ENCODE measurements at places on chromosomes 16 and 17. TPM values are rescaled to one million over a fixed set of nuclear protein-coding genes. Genes with fewer than 3 reads are reported as not detected.

- no peak for DNase-seq
Measured at GRCh38 chr16:15581127-15581815, 61.7 kb downstream of the MARF1 start.

DNA sequence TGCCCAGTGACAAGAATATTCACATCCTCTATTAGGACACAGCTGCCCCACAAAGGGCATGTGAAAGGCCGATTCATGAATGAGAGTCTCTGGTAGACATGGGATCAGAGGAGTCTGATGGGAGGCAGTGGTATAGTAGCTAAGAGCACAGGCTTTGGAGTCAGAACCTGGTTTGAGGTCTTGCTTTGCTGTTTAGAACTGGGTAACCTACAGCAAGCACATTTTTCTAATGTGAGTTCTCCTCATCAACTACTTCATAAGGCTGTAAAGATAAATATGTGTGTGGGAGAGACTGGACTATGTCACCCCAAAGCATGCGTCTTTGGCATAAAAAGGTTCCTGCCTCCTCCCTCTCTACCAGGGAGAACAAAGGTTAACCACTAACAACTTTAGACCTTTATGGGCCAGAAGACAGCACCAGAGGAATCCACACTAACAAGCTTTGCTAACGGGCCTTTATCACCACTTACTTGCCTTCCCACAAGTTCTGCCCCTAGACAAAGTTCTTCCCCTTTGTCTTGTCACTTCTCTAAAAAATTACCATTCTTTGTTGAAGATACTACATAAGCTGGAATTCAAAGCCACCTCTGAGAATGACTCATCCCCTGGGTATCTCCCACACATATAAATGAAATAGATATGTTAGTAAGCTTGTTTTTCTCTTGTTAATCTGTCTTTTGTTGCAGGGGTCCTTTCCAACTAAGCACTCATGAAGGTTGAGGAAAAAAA, 21.1 kb downstream of the CDR2 start:
- no peak for DNase-seq

DNA sequence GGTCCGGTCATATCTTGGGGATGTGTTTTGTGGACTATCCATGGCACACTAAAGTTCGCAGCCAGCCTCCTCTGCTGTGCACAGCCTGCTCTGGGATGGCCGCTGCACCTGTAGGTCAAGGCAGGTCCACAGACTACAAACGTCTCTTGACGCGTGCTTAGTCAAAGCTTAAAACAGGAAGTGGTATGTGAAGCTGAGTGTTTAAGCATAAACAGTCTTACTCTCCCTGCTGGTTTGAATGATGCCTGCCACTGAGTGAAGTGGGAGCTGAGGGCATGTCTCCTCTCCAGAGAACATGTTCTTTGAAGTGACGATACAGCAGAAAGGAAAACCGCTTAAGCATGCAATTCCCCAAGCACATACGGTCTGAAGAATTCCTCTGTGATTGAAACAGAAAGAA, 365.6 kb downstream of the SLC39A11 start:
- no peak for DNase-seq

DNA sequence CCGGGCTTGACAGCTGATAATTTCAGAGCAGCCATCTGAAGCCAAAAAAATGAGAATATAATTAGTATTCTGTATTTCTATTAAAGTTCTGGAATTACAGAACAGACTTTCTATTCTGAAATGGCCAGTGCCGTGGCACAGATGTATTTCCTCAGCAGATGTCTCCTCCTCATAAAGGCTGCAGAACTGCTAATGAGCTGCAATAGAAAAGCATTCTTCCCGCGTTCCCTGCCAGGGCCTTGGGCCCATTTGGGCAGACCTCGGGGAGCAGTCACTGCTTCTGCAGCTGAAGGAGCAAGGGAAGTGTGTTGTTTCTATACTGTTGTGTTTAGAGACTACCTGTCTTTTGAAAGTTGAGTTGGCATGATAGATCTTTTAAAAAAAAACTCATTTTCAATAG, 152.6 kb upstream of the CACNG5 start:
- DNase-seq = peak; percentile 54

- no peak for DNase-seq
Measured at GRCh38 chr16:30846649-30847402, 47.1 kb downstream of the BCL7C start.

DNA sequence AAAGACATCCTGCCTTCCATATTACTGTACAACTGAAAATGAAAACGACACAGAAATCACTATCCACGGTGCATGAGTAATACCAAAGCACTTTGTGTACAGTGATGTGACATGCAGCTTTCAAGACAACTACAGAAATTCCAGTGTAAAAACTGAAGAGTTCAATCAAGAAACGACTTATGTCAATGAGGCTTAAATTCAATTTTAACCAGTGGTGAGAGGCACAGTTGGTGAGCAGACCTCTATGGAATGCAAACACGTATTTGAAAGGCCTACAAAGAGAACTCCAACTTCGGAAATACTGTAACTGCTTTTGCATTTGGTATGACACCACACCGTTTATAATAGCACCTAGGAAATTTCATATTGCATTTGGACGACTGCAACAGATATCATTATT, 87.6 kb downstream of the USP31 start:
- no peak for DNase-seq

DNA sequence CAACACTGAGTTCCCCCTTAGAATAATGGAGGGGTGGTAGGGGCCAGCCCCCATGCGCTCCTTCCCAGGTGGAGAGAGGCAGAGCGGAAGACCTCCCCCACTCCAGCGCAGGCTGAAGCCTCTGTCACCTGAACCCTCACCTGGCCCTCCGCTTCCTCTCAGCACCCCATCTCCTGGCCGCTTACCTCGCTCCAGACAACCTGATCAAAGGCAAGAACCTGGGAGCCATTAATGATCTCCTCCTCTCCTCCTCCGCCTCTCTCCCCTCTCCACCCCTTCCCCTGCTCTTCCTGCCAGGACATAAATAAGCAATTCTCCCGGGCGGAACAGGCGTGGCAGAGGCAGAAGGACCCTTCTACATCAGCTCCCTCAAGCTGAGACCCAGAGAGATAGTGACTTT, 110.2 kb upstream of the LHX1 start:
- no peak for DNase-seq

DNA sequence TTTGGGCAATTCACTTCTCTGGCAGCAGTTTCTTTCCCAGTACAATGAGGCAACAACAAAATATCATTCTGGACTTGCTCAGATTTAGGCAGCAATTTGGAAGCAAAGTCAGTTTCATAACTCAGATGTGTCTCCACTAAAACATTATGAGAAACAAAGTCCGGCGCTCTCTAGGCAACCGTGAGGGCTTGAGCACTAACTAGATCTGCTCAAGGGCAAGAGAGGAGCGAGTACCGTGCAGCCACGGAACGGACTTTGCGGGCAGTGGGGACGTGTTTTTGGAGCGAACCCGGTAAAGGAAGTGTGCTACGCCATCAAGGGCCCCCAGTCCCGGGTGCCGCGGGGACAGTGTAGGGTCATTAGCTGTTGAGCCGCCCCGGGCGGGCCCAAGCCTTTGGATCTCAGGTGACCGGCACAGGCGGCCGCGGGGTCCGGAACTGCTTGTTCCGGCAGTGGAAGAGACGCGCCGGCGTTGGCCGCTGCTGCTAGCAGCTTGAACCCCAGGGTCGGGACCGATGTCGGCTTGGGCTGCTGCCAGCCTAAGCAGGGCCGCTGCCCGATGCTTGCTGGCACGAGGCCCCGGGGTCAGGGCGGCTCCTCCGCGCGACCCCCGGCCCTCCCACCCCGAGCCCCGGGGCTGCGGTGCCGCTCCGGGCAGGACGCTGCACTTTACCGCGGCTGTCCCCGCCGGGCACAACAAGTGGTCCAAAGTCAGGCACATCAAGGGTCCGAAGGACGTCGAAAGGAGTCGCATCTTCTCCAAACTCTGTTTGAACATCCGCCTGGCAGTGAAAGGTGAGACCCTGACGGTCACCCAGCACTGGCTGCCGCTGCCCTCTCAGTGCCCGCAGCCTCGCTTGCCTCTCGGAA, at the start of gene TACO1:
TSS of gene TACO1 (plus strand) at position 327 of the 870 bp plus-strand sequence. CDS start at position 516, 189 bp downstream.
- peak; percentile 86 for DNase-seq

GRCh38 chr16:4081521-4082021, 34.7 kb downstream of the ADCY9 start:
- no peak for DNase-seq

DNA sequence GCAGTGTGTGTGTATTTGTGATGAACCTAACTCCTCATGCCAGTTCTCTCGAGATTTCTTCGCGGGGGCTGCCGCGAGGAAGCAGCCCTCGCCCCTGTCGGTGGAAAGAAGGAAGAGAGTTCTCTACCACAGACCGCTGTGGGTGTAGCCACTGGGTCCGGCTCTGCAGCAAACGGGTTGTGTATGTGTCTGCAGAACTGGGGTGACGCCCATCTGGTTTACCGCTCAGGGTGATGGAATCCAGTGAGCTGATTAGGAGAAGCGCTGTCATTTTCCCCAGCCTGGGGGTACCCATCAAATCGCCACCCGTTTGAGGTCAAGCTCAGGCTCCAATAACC, 7.7 kb downstream of the CORO6 start:
- no peak for DNase-seq

DNA sequence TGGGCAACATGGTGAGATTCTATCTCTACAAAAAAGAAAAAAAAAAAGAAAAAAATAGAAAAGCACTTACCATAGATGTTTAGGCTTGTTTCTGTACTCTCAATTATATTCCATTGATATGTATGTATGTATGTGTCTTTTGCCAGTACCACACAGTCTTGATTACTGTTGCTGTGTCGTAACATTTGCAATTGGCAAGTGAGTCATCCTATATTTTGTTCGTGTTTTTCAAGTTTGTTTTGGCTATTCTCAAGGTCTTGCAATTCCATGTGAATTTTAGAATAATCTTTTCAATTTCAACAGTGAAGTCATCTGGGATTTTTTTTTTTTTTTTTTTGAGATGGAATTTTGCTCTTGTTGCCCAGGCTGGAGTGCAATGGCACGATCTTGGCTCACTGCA, 19.3 kb downstream of the SPECC1 start:
- no peak for DNase-seq

- no peak for DNase-seq
Measured at GRCh38 chr16:77133706-77134105, 57.3 kb upstream of the MON1B start.

GRCh38 chr17:45780921-45781320, 3.2 kb upstream of the CRHR1 start:
- no peak for DNase-seq

DNA sequence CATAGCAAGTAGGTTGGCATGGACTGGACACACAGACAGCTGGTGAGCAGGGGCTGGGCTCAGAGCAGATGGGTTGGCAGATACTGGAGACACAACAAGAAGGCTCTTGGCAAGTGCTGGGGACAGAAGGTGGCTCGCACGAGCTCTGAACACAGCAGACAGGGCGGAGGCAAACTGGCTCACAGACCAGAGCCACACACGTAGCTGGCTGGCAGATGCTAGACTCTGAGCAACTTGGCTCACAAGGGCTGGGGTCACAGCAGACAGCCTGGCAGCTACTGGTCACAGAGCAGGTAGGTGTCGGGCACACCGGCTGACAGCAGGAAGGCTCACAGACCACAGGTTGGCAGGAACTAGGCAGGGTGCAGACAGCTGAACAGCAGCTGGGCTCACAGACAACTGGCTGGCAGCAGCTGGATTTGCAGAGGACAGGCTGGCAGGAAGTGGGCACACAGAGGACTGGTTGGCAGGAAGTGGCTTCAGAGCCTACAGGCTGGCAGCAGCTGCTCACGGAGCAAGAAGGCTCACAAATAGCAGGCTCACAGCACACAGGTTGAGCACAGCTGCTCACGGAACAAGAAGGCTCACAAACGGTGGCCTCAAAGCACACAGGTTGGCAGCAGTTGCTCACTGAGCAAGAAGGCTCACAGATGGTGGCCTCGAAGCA, 725 bp downstream of the KRTAP16-1 start:
- peak; percentile 67 for DNase-seq

DNA sequence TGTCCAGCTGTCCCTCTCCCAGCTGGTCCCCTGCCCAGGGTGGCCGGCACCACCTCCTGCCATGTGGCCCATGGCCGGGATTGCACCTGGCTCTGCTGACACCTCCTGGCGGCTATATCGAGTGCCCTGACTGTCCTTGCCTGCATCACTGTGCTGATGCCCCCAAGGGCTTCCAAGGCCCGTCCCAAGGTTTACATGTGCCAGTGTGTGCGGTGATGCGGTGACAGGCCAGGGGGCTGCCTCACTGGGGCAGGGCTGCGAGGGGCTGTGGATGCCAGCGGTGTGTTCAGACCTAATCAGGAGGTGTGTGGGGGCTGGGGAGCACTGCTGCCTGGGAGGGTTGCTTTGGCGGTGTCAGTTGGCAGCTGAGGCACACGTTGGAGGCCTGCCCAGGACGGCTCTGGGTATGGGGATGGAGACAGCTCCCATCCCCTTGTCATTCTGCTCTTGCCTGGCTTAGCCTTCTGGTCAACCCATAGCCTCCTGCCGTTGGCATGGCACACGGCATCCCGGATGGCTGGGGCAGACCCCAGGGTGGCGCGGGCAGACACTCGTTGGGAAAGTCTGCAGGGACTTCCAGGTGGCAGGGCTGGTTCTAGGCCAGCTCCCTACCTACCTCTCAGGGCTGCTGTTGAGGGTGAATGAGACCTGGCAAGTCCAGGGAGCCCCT, 5.5 kb downstream of the MAP2K3 start:
- peak; percentile 91 for DNase-seq

GRCh38 chr16:56973294-56973689, 11.5 kb downstream of the CETP start:
- DNase-seq = no peak

DNA sequence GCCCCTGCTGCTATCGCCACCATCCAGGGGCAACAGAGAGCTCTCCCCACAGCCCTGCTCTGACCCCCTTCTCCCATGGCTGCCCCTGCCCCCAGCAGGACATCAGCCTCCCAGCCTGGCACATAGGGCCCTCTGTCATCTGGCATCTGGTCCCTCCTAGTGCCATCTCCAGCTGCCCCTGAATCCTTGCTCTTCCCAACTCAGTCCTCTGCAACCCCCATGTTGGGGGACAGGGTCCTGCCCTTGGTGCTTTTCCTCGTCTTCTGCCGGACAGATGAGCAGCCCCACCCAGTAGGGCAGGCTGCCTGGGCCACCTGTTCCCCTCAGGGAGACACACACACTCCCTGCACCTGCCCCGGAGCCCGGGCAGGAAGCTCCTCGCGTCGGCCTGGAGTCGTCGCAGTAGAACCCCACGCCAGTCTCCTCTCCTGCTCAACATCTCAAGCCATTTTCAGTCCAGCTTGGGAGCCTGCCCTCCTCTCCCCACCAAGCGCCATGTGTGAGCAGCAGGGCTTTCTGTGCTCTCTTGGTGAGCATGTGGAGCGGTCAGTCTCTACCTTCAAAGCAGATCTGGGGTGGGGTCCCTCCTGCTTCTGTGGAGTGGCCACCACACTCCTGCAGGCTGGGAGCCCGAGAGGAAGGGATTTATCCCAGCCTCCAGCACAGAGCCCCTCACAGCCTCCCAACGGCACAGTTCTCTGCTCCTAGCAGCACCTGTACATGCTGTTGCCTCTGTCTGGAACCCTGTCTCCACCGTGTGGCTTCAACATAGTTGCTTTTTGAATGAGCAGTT, 28.2 kb downstream of the TNFRSF13B start:
- DNase-seq = no peak

GRCh38 chr17:46827274-46827673, 8.8 kb upstream of the WNT3 start:
- DNase-seq = no peak

The TXNDC11 gene
- total RNA-seq = 18.6 TPM

The LGALS9C gene
- not detected for total RNA-seq

The ZDHHC1 gene
- total RNA-seq = 3.4 TPM

The SLFN11 gene
- 16.8 TPM for total RNA-seq

The ABI3 gene
- total RNA-seq = 5.5 TPM

The FAM20A gene
- 5.0 TPM for total RNA-seq

The KCNH4 gene
- total RNA-seq = 0.13 TPM

The SOST gene
- total RNA-seq = not detected

The HOXB3 gene
- 1.6 TPM for total RNA-seq

The DDX5 gene
- 262 TPM for total RNA-seq
